ENCODE measurements at places on chromosomes 11 and 22.

DNA sequence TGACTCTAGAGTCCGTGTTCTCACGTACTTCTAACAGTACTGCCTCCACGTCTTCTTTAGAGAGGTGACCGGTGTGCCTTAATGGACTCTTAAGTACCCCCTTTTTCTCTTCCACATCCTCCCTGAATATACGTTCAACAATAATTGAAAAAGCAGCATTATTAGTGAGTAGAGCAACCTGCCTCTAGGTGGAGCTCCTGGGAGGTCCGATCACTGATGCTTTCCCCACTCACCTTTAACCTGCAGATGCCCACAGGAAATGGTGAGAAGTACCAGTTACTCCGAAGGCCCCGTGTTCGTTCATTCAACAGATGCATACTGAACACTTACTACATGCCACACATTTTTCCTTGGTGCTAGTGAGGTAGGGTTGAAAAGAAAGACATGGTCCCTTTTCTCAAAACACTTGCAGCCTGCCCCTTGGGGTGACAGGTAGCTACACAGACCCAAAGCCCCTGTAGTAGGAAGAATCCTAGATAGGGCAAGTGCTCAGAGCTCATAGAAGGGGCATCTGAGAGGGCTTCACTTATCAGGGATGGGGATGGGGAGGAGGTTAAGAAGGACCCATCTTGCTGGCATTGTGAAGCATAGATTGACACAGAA, 72.7 kb downstream of the FEZ1 start:
- no peak for DNase-seq

DNA sequence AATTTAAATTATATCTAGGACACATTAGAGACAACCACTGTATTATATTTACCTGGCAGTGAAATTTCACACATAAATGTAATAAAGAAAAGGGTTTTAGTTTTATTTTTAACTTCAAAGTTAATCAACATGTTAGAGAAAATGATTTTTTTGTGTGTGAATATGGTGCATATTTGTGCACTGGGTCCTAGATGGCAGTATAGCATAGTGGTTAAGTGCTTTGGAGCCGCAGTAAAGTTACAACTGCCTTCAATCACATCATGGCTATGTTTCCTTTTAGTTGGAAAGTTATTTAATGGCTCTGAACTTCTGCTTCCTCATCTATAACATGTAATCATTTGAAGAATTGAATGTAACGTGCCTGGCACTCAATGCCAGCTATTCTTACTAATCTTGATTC, 108.9 kb upstream of the DDI1 start:
- no peak for DNase-seq

DNA sequence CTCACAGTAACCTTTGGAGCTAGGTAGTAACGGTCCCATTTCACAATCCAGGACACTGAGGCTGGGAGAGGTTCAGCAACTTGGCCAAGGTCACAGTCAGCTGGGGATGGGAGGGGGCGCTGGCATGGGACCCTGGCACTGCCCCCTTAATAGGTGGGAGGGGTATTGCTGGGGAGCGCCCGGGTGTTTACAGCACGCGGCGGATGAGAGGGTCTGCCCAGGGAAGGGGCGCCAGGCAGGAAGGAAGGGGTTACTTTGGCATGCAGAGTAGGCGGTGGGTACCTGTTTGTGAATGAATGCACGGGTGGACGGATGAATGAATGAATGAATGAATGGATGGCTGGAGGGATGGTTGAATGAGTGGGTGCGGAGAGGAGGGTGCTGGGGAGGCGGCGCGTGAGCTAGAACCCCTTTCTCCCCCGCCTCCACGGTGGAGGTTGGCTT, 628 bp upstream of the FLRT1 start:
- no peak for DNase-seq

- DNase-seq, result peak; percentile 44
These were observed 4.0 kb upstream of the HMOX1 start for GRCh38 chr22:35376728-35377472.

DNA sequence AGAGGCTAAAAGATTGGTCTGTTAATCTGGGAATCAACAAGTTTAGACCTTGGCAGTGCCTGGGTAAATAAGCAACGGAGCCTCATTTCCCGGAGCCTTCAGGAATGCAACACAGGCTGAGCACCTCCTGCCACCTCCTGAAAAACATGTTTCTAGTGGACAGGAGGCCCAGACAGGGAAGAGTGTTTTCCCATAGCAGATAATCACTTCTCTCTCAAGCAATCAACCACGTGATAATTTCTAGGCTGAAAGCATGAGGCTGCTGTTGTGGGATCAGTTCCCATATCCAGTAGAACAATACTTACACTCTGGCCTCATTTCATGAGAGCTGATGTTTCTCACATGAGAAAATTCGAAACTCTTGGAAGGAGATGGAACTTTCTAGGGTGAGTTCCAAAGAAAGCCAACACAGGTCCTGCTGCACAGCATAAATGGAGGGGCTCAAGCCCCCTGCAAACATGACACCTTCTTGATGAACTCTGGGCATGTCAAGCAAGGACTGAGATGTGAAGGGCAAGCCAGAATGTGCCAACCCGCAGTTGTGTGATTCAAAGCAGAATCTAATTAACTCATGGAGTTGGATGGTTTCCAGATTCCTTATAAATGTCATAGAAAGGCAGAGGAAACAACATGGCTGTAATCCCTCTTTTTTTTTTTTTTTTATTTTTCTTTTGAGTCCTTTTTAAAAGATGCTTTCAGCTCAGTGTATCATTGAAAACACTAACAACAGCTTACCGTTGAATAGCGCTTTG, 228.5 kb upstream of the SESN3 start:
- DNase-seq, result no peak

DNA sequence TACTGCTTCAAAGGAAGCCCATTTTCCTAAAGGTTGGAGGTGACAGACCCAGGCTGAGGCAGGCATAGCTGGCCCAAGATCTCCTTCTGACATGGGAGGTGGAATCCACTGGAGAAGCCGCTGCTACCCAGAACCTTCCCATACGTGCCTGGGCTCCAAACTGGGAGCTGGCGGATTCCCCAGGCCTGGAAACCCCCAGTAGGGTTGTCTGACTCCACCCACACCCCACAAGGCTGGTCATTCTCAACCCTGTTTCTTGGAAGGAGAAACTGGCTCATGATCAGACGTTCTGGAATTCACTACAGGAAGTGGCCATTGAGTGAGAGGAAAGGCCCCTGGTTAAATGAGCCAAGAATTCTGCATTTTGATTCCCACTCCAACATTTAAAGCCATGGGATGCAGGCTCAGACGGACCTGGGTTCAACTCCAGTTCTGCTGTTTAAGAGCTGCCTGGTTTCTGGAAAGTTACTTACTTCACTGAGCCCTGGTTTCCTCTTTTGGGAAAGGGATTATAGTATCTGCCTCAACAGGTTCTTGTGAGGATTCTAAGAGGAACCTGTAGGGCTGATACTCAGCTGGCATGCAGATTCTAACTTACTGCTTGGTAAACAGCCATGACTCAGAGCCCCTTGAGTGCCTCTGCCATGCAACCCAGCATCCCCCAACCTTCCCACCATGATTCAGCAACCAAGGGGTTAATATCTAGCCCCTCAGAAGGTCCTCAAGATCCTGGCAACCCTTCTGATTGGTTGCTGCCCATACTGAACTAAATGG, 19.4 kb upstream of the TSKU start:
- no peak for DNase-seq

DNA sequence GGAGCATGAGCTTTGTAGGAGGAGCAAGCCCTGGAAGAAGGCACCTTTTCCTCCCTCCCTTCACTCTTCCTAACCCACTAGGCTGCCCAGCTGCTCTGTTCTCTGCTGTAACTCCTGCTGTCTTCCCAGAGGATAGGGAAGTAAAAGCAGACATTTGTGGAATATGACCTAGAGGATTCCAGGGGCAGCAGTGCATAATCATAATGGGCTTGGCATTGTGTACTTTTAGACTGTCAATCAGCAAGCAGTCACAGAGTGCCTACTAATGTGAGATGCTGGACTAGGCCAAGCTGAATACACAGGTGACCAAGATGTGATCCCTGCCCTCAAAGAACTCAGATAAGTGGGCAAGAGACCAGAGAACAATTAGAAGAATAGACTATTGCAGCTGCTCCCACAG, 133.0 kb downstream of the NAV2 start:
- DNase-seq, result no peak

DNA sequence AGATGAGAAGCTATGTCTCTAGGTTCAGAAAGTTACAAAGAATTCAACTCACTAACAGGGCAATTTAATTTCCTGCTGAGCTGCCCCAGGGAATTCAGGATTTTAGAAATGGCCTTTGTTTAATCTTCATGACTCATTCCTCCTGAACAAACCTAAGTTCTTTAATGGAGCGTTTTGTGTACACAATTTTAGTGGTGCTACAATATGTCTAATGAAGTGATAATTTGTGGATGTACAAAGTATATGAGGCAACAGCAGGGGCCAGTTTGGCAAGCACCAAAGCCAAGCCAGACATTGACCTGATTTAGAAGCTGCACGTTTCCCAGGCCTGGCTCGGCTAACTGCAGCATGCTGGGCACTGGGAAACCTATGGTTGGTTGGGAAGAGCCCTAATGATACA, 34.4 kb upstream of the HEPHL1 start:
- no peak for DNase-seq

DNA sequence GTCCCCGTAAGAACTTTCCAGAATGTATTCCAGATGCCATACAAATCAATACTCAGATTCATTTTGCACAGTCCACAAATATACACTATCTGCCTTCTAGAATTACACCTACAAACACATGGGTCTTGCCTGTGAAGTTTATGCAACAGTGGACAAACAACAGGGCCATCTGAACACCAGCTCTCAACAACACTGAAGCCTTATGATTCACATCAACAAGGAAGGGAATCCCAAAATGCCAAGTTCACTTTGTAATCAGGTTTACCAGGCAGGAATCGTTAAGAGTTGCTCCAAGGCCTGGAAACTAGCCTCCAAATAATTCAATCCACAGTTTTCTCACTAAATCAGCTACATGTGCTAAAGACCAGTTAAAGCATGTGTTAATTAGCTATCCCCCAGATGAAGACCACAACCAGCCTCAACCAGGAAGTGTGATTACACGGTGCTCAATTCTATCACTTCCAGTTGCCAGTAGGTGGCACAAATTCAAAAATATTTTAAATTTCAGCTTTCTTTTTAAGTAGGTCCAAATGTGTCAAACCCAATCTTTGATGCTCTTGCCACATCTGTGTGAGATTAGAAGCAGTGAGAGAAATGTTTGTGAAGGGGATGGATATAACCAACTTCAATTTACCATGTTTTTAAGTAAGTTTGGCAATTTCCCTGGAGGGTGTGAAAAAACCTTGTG, 139.1 kb upstream of the BDNF start:
- no peak for DNase-seq

GRCh38 chr22:31173386-31174145, 13.6 kb downstream of the RNF185 start:
- DNase-seq, result no peak

GRCh38 chr11:11163236-11163635, 189.8 kb downstream of the CSNK2A3 start:
- no peak for DNase-seq

DNA sequence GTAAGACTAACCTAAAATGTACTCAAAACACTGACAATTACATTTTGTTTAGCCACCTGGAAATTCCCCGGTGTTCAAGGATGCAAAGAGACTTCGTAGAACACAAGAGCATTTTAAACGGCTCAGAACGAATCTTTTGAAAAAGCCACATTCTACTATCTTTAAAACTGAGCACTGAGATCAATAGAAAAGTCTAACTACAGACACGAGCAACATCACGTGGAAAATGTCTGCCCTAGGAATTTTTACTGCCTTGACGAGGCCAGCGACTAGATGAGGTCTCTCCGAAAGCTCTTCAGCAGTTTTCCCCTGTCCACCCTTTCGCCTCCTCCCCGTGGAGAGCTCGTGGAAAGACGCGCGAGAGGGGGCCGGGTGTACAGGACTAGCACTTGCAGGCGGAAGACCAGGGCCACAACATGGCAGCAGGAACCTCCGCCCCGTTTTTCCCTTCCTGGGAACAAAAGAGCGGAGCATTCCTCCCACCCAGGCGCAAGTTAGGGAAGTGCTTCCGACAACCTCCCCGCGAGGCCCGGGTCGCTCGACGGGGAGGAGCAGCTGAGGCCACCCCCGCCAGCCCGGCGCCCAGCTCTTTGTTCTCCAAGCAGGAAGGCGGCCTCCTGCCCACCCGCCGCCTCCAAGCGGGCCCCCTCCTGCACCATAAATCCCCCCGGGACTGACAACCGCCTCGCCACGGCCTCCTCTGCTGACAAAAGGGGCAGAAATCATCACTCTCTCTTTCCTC, 1.1 kb downstream of the EIF4G2 start:
- peak; percentile 29 for DNase-seq
